ENCODE measurements at places on chromosomes 2 and 18.

- DNase-seq = no peak
Measured at GRCh38 chr18:34637094-34637801, 72.8 kb upstream of the DTNA start.

- no peak for DNase-seq
Measured at GRCh38 chr2:85257359-85257969, 70.3 kb downstream of the TGOLN2 start.

DNA sequence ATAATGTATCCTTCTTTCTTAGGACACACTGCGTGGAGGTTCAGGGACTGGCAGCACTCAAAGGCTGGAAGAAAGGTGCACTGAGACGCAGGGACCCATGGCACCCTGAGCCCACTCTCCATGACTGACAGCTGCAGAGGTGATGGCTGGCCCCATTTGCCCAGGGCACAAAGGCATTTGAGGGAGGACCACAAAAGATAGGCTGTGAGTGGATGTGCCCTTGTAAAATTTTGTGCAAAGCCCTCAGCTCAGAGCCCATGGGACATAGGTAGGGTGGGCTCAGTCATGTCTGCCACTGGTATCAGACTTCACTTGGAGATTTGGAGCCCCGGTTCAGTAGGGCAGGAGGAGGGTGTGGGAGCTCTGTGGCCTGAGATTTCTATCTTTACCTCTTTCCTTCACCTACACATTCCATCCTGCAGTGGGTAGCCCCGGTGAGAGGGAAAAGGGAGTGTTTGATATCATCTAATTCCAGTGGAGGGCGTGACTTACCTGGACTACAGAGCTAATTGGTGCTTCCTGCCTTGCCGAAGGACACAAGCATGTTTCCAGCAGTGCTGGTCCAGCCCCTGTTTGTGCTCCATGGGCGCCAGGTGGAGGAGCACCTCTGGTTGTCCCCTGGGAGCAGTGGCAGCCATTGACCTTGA is 312.2 kb downstream of the EN1 start:
- no peak for DNase-seq

DNA sequence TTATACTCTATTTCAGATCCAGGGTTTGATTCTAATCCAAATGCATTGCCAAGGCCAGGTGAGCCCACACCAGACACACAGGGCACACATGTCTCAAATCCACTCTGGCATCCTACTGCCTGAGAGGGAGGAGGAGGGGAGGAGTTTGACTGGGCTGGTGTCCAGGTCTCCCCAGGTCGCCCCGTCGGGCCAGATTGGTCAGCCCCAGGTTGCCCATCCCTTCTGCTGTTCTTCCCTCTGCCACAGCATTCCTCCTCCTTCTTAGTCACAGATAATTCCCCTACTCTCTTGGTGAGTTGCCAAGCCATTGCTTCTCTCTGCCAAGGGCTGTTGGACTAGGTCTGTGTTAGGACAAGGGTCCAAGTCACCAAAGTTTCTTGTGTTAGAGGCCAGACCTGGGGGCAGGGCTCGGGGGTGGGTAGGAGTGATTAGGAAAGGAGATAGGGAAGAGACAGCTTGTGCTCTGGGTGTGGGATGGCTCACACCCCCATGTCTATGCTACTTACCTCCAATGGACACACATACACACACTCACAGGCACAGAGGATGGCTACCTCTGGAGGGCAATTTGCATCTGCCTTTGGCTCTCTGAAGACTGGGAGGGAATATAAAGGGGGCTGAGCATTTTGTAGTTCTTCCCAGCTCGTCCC is 2.5 kb upstream of the EGR4 start:
- DNase-seq = no peak

GRCh38 chr2:207352978-207353671 is 176.6 kb upstream of the CREB1 start:
- no peak for DNase-seq

GRCh38 chr2:68806511-68807109 is 64.6 kb downstream of the BMP10 start:
- no peak for DNase-seq

DNA sequence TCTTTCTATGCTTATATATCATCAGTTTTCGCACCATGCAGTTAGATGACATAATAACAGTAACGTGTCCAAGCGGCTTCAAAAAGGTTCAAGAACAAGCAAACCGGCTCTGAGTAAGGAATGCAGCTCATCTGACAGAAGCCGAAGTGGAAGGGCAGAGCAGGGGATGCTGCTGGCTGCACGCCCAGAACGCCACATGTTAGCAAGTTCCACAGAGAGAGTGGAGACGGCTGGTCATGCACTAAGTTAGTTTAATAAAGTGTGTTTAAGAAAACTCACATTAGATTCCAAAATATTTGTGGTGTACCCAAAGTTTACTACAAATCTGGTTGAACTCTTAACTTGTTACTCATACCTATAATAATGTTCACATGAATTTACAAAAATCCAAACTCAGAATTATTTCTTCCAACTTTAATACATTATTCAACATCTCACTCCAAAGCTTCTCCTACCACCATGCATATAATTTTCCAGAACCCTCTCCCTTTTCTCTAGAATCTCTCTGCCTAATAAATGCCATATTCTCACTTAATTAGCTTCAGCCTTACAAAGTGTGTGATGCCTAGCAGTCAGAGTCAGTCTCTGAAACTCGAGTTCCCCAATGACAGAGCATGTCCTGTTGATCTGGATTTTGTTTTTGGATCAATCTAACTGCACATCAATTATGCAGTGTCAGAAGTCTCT is 170.0 kb downstream of the DNAH7 start:
- DNase-seq = no peak

DNA sequence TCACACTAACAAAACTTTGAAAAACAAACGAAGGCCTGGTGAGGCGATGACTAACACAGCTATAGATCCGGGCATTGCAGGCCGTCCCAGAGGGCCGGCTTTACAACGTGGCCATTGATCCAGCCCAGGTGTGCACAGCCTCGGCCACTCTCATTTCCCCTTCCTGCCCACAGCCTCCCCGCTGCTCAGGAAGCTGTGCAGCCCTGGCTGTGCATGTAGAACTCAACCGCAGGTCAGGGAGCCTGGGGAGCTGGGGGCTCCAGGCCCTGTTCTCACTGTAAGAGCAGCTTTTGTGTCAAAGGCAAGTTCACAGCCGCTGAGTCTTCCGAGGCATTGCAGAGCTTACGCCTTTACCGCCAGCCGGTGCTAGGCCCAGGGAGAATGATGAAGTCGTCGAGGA is 87.2 kb downstream of the LONRF2 start:
- DNase-seq = no peak

GRCh38 chr2:101361522-101361921 is 25.8 kb downstream of the CREG2 start:
- no peak for DNase-seq

DNA sequence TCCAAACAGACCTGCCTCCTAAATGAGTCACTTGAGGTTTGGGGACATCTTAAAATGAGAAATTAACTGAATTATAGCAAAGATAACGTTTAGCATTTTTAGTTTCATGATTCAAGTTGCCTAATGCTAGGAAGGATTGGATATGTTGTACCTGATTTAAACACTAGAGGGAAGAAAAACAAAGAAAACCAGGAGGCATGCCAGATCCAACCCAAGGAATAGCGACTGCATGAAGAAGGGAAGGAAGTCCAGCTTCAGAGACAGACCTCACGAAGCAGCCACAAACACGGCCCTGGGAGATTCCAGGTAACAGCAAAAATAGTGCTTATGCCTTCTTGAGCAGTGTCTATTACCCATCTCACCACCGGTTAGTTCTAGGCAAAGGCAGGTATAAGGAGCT is 499.9 kb upstream of the SPHKAP start:
- no peak for DNase-seq

DNA sequence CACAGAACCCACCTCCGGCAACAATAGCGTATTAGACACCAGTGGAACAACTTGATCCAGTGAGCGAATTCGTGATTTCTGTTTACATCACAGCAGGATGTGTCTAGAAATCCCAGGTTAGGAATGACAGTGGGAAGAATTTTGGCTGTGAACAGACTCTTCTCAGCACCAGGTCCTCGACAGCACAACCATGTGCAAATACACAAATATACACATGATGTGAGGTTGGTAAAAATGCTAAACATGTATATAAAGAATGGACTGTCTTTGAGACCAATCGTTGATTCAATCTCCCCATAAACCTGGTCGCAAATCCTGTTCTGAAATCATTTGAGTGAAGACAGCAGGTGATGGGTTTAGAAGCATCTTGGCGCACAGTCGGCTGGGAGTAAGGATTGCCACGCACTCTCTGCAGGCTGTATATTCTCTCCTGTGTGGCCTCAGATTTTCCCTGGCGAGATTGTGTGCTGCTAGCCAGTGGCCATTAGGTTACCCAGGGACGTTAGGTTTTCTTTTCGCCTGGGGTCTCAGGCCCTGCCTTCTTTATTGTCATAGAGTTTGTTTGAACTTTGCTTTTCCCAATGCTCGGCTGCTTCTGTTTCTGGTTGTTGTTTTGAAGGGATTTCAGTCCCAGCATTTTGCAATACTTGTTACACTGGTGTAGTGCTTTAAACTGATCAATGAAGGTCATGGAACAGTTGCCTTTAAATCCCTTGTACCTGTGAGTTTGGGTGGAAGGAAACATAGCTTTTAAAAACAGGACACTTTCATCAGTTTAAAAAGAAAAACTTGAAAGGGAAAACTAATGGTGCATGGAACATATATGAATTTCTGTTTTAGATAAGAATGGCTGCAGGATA is 147.3 kb downstream of the ALPK2 start:
- no peak for DNase-seq

DNA sequence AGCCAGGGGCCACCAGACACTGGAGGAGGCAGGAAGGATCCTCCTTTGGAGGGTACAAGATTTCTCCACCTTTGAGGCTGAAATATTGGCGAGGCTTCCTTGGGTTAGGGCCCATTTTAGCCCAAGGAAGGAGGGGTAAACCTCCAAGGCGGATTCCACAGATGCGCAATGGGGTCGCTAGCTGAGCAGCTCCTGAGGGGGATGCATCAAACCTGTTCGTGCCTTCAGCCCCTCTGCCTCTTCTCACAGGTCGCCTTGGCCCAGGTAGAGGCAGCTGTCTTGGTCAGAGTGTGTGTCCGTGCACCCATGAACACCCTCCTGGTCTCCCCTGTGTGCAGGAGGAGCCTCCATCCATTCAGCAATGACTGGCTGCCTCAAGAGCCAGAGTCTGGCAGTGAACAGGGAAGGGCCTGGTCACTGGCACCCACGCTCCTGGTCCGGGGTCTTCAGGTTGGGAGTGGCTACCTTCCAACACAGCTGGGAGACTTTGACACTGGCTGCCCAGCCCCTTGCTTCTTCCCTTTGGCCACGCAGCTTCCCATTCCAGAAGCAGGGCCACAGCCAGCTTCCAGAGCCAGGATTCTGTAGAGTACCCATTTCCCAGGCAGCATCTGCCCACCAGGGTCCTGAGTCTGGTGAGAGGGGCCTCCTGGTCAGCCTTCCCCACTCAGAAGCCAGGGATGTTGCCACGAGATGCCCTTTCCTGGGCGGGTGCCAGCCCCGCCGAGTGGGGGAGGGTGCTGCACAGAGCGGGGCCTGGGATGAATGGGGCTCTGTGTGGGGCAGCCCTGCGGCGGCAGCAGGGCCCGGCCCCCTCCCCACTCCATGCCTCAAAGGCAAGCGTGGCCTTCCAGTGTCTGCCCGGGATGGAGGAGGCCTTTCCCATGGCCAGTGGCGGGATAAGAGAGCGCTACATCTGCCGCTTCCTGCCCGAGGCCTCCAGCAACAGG is 95.8 kb upstream of the GPC1 start:
- no peak for DNase-seq

DNA sequence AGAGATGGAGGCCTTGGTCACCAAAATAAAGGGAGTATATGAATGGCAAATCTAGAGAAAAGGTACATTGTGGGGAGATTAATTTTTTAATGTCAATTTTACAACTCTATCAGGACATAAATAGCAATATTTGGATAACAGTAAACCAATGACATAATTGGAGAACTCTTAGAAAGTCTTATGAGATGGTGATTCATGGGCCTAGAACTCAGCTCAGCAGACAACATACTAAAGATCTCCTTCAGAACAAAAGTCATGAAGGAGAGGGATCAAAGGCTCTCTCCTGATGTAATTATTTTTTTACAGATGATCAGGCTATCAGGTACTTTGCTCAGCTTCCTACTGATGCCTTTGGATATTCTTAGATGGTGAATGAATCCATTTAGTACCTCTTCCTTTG is 90.0 kb downstream of the CRACDL start:
- no peak for DNase-seq

- DNase-seq = no peak
Measured at GRCh38 chr2:104385743-104386142, 468.2 kb upstream of the POU3F3 start.

DNA sequence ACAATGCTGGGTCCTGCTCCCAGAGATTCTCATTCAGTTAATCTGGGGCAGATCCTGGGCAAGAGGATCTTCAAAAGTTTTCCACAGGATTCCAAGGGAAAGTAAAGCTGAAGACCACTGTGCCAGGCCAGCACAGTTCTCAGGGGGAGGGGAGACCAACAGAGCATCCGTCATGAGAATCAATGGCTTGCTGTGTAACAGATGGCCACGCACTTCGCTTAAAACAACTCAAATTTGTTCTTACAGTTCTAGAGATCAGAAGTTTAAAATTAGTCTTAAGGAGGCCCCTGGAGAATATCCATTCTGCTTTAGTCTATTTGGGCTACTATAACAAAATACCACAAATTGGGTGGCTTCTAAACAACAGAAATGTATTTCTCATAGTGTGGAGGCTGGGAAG is 17.4 kb upstream of the SEH1L start:
- DNase-seq = no peak

DNA sequence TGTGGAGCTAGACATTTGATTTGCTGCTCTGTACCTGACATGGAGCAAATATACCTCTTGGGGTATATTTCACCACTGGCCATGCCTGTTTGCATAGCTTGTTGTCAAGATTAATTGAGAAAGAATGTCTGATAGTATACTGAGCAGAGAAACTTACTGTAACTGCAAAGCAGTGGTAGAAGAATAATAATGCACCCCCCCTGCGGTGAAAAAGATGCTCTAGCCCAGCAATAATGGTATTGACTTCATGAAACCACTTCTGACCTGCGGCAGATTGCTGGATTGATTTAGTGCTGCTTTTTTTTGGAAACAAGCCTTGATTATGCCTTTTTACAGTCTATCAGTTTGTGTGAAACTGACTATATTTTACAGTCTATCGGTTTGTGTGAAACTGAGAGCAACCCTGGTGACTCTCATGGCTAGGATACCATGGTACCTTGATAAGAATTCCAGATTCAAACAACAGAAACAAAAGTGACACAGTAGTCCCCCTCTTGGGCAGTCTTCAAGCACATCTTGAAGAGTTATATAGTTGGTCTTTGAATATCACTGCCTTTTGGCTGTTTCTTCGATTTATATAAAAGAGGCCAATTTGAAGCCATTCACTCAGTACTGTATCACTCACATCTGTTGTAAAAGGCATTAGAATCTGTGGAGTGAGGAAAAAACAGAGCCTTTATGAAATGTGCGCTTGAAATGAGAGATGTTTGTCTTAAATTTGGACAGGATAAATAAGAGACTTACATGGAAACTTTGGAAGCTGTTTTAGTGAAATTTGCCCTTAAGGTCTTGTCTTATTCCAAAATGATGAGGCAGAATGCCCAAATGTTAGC is 102.5 kb downstream of the FMNL2 start:
- no peak for DNase-seq

- DNase-seq = peak; percentile 53
Measured at GRCh38 chr18:13159579-13159978, 59.0 kb upstream of the LDLRAD4 start.

GRCh38 chr2:42877511-42877910 is 85.1 kb upstream of the HAAO start:
- no peak for DNase-seq

- no peak for DNase-seq
Measured at GRCh38 chr2:222876947-222877346, 16.1 kb downstream of the ACSL3 start.

- DNase-seq = no peak
Measured at GRCh38 chr2:235729557-235729947, 235.7 kb downstream of the AGAP1 start.

- DNase-seq = no peak
Measured at GRCh38 chr2:205593891-205594290, 88.4 kb upstream of the NRP2 start.

All from stimulated activated CD4-positive, alpha-beta T cell treated with anti-CD3 and anti-CD28 coated beads, Interleukin-12 subunit alpha, Interleukin-12 subunit beta, amount 100 ng/mL, for 48 hours (primary cell).